ENCODE measurements at places on chromosomes 11 and 22.
A peak's percentile ranks its signal among the peaks of the same experiment; 100 is the strongest.

DNA sequence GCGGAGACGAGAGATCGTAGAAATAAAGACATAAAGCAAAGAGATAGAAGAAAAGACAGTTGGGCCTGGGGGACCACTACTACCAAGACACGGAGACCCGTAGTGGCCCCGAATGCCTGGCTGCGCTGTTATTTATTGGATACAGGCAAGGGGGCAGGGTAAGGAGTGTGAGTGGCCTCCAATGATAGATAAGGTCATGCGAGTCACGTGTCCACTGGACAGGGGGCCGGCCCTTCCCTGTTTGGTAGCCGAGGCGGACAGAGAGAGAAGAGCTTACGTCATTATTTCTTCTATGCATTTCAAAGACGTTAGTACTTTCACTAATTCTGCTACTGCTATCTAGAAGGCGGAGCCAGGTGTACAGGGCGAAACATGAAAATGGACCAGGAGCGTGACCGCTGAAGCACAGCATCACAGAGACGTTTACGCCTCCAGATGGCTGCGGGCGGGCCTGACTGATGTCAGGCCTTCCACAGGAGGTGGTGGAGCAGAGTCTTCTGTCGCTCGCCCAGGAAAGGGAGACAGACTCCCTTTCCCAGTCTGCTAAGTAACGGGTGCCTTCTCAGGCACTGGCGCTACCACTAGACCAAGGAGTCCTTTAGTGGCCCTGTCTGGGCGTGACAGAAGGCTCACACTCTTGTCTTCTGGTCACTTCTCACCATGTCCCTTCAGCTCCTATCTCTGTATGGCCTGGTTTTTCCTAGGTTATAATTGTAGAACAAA, 24.8 kb downstream of the PPP6R2 start:
- no peak for DNase-seq

- DNase-seq, result no peak
These were observed 760 bp upstream of the CELSR1 start for GRCh38 chr22:46537946-46538813.

- no peak for DNase-seq
These were observed 20.1 kb upstream of the CD44 start for GRCh38 chr11:35118906-35119305.

GRCh38 chr11:108322666-108323065, 99.8 kb downstream of the ATM start:
- no peak for DNase-seq

DNA sequence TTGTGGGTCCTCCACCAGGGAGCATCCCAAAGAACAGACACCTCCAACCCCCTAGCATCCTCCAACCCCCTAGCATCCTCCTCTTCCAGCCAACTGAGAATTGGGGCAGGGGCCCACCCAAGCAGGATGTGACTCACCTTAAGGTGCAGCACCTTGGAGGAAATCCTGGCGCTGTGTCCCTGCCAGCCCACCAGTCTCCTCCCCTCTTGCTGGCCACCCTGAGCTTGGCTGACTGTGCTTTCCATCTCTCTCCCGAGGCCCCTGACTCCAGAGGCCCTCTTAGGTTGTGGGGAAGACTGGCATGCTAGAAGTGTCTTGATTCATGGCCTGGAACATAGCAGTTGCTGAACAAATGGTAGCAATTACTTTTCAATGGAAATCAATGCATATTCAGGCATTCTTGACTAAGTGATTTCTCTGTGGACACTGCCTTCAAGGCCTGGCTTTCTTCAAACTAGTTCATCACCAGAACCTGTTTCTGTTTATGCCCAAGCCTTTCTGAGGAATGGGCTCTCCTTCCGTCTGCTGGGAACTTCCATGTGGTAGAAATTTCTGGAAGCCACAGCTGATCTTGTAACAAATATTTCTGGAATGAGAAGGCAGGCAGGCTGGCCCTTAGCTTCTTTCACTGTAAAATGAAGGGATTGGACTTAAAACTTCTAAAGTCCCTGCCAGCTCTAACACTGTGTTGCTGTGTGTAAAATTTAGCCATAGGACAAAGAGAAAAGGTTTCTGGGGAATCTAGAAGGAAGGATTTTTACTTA, 60.5 kb downstream of the CEP164 start:
- DNase-seq, result no peak

- DNase-seq, result no peak
These were observed 33.9 kb upstream of the PANX2 start for GRCh38 chr22:50136581-50137015.

DNA sequence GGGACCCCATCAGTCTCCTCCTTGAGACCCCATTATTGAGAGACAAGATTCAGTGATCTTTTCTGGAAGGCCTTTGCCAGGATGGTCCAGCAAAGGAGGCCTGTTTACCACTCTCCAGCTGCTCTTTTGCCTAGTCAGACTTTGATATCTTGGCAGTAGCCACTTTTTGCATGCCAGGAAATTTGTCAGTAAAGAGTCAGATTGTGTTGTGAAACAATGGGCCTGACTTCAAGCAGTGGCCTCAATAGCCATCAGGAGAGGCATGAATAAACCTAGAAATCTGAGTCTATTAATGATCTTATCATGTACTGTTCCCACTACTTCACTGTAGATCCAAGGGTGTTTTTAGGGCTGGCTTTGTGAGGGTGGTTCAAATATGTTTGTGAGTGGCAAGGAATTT, 479.4 kb downstream of the JRKL start:
- no peak for DNase-seq

DNA sequence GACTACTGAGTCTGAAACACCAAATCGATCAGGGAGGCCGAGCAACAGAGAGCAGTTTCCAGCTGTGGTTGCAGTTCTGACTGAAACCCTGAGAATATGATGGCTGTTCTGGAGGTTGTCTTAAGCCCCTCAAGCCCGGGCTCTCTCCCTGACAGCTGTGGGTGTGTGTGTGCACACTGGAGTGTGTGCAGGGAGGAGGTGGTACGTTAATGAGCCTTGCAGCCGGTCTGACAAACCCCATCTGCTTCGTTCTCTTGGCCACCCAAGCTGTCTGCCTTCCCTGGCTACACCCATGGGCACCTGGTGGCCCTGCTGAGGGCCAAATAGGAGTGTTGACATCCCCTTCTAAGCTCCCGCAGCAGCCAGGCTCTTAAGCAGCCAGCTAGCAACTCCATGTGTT, 189.8 kb downstream of the KIRREL3 start:
- no peak for DNase-seq

DNA sequence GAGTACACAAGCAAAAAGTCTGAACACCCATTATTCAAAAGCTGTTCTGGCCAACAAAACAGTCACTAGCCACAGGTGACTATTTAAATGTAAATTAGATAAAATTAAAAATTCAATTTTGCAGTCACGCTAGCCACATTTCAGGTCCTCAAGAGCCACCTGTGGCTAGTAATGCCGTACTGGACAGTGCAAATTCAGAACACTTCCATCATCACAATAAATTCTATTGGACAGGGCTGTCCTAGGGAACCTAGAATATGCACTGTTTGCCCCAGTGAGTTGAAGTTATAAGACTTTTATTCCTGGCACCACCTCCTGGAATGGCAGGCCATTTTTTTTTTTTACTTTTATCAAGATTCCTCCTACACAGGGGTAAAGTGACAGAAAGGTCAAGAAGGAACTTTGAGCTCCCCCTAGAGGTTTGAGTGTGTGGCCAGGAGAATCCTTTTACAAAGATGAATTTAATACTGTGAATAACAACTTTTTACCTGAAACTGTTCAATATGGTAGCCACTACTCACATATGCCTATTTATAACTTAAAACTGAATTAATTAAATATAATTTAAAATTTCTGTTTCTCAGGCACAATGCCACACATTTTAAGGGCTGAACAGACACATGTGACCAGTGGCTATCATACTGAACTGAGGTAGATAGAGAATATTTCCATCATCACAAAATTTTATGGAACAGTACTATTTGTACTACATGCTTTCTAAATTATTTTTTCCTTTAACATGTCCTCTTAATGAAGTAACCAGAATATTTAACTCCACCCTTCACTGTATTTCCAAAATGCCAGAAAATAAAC, 6.5 kb downstream of the MSANTD2 start:
- DNase-seq, result peak; percentile 37

- DNase-seq, result no peak
These were observed 120.8 kb upstream of the CHORDC1 start for GRCh38 chr11:90343673-90344072.

DNA sequence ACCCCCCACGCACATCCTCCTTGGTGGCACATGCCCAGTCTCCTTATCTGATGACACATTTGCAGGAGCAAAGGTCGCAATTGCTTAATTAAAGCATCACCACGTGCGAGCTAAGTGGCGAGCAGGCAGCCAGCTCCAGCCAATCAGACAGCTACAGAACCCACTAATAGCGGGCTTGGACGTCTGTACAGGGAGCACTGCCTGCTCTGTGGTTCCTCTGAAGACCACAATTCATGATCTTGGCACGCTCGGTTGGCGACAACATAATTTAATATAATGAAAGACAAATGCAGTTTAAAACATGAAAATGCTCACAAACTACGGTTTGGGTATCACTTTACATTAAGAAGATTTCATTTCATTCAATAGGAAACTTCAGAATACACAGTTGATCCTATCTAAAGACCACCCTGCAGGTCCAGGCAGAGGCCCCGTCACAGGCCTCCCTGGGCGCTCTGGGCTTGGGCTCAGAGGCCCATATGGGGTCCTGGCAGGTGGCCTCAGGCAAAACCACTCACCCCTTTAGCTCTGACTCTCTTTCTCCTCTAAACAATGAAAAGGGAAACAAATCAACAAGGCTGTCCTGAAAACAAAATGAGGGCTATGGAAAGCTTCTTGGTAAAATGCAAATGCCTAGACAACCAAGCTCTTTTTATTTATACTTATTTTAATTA, 10.4 kb downstream of the PACSIN2 start:
- no peak for DNase-seq

GRCh38 chr11:62889484-62890437, 9.1 kb downstream of the SLC3A2 start:
- peak; percentile 50 for DNase-seq

GRCh38 chr11:124875943-124876817, 10.9 kb downstream of the ROBO3 start:
- peak; percentile 85 for DNase-seq

GRCh38 chr11:75813124-75813523, 1.9 kb upstream of the UVRAG start:
- DNase-seq, result no peak

- DNase-seq, result no peak
These were observed 35.9 kb downstream of the MAP6 start for GRCh38 chr11:75632962-75633361.

- peak; percentile 54 for DNase-seq
These were observed 96.4 kb downstream of the KIAA1671 start for GRCh38 chr22:25048659-25049647.

DNA sequence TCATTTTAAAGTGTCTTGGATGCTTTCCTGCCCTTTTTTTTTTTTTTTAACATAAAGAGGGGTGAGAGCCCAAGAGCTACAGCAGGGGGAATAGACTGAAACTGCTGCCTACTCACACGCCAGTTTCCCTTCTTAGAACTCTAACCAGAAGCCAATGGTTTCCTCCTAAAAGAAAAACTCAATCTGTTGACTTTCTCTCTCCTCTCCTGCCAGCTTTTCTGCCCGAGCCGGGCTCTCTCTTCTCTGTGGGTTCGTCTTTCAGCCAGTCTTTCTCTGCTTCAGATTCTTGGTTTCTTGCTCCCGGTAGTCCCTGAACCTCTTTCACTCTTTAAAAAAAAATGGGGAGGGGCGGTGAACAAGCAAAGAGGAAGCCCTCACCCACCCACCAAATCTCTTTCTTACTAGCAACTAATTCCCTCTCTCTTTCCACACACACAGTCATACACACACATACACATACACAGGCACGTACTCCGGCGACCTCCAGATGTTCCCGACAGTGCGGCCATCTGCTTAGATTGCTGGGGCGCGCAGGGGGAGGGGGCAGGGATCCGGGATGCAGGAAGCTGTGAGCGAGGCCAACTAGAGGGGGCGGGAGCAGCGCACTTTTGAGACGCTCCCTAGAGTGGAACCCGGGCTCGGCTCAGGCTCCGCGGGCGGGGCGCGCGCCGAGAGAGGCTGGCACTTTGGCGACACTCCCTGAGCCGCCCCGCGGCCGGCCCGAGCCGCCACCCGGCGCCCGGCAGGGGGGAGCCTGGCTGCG, 444 bp upstream of the TSKU start:
- DNase-seq, result peak; percentile 81

- DNase-seq, result no peak
These were observed 29.3 kb downstream of the SHANK2 start for GRCh38 chr11:71223081-71223405.

DNA sequence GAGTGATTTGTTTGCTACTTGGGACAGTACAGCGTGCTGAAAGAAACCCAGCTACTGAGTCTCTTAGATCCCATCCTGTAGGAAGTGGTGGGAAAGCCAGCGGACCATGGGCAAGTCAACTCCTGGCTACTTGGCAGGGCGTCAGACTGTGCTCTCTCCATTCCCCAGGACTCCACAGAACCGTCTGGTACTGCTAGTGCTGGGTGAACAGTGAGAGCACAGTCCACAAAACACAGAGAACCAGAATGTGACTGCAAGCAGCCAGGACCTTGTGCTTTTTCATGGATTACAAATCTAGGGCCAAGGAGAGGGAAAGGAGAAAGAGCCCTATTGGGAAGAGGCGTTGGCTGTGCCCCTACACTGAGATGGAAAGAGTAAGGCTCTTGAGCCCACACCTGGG, 10.2 kb downstream of the BID start:
- DNase-seq, result no peak

DNA sequence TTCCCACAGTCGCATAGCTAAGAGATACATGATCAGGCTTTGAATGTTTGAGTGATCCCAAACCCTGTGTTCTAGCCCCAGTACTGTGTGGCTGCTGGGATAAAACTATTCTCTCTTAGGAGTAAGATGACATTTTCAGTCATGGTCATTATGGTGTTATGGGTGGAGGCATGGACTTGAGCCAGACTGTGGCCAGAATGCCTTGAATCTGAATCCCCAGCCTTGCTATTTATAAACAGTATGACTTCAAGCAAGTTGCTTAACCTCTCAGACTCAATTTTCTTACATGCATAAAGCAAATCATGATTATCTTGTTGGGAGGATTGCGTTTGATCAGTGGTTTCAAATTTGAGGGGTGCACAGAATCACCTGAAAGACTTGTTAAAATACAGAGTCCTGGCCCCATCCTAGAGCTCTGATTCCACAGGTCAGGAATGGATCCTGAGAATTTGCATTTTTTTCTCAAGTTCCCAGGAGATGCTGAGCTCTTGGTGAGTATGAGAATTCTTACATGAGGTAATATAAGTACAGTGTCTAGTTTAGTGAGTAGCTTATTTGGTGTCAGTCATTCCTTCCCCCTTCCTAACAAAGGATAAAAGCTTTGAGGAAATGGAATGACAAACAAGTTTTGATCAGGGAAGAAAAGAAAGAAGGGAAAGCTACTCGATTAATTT, 571.7 kb downstream of the METTL15 start:
- DNase-seq, result no peak

GRCh38 chr11:3865388-3866193, 10.1 kb downstream of the STIM1 start:
- DNase-seq, result peak; percentile 34

- DNase-seq, result no peak
These were observed 35.7 kb downstream of the CELF1 start for GRCh38 chr11:47516984-47517853.

Measured in RWPE1 (cell line).